ENCODE measurements at places on chromosomes 16 and 17.

- peak; percentile 42 for DNase-seq
These were observed 203.4 kb downstream of the CCDC182 start for GRCh38 chr17:57541472-57542394.

DNA sequence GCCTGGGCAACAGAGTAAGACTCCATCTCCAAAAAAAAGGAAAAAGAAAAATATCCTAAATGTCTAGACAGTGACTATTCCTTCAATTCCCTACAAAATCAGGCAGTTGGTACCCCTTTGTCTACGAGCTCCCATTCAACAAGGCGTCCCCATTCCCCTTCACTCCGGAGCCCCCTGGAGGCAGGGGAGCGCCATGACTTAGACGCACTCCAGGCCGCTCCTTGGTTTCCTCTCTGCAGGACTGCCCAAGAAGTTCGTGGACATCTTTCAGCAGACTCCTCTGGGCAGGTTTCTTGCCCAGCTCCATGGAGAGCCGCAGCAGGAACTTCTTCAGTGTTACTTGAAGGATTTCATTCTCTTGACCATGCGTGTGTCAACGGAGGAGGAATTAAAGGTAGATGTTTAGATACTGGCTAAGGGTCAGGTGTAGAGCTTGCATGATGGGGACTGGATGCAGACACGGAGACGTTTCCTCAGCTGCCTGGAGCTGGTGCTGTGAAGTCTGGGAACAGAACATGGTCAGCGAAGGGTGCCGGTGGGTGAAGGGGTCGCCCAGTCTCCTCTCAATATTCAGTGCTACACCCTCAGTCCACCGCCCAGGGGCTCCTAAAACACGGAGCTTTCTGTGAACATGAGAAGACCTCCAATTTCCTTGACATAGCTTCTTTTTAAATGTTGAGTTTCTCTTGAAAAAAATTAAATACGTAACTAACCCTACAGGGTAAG, 53.3 kb upstream of the ENDOV start:
- DNase-seq: no peak

DNA sequence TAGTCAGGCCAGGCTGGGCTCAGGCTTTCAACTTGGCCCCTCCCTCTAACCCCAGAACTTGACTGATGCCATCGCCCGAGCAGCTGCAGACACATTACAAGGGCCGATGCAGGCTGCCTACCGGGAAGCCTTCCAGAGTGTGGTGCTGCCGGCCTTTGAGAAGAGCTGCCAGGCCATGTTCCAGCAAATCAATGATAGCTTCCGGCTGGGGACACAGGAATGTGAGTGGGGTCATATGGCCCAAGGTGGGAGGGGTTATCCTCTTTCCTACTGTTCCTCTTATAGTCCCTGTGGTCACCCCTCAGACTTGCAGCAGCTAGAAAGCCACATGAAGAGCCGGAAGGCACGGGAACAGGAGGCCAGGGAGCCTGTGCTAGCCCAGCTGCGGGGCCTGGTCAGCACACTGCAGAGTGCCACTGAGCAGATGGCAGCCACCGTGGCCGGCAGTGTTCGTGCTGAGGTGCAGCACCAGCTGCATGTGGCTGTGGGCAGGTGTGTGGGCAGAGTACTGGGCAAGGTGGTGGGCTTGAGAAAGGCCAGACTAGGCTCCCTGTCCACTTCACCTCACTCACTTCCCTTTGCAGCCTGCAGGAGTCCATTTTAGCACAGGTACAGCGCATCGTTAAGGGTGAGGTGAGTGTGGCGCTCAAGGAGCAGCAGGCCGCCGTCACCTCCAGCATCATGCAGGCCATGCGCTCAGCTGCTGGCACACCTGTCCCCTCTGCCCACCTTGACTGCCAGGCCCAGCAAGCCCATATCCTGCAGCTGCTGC, 2.1 kb upstream of the NRN1L start:
- DNase-seq: no peak

DNA sequence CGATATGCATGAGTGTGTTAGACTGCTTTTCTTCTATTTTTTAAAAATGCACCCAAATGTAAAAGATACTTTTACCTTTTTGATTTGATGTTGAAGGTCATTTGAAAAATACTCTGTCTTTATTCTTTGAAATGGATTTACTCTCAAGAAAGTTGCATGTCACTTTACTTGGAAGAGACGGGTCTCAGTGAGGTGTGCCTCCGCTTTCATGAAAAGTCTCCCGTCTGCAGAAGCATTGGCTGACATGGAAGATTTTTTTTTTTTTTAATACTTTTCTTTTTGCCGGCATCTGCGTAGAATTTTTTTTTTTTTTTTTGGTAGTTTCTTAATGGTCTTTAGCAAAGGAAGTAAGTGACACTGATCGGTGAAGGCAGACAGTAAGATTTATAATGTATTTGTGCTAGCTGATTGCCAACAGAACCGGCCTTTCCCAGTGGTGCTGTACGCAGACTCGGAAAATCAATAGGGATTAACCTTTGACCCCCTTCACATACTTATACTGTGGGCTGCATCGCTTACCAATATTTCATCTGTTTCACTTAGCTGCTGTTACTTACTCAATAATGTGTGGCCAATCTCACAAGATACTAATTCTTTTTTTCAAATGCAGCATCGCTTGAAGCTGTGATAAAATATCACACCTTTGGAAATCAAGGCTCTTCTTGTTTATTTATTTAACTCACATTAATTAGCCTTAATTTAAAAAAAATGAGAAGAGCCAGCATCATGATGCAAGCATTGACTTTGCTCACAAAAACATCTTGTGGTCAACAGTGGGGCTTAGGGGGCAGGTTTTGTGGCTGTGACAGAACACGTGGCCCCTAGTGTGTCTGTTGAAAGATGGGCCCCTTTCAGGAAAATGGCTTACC, 383.9 kb downstream of the WWOX start:
- DNase-seq: no peak

DNA sequence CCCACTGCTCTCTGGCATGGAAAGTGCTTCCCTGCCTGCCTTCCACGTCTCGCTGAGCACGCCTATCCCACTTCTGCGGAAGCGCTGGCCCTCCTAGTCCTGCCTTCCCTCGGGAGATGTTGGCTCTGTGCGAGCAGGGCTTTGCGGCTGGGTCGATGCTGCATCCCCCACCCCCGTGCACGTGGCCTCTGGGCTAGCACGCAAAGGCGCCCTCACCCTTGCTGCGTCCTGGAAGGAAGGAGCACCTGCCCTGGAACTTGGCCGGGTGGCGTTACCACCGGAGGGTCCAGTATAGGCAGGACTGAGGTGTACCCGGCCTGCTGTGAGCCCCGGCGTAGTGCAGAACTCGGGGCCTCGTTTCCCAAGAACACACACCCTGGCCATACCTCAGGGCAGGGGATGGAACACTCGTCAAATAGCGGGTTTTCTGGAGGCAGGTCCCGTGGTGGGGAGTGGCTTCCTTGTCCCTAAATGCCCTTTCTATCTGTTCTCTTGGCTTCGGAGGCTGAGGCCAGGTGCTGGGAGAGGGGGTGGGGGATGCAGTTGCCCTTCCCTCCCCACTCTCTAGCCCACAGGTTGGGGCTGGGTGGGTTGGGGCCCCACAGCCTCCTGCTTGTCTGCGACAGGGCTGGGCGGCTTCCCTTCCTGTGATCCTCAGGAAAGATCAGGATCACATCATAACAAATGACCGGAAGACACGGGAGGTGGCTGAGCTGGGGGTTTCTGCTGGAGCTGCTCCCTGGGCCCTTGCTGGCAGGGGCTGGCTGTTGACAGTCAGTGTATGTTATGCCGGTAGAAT, 17.4 kb downstream of the BAIAP2 start:
- DNase-seq: no peak

- DNase-seq: no peak
These were observed 122.3 kb downstream of the DYNLRB2 start for GRCh38 chr16:80663078-80663477.

GRCh38 chr17:8141045-8141444, 11.2 kb downstream of the PER1 start:
- no peak for DNase-seq

DNA sequence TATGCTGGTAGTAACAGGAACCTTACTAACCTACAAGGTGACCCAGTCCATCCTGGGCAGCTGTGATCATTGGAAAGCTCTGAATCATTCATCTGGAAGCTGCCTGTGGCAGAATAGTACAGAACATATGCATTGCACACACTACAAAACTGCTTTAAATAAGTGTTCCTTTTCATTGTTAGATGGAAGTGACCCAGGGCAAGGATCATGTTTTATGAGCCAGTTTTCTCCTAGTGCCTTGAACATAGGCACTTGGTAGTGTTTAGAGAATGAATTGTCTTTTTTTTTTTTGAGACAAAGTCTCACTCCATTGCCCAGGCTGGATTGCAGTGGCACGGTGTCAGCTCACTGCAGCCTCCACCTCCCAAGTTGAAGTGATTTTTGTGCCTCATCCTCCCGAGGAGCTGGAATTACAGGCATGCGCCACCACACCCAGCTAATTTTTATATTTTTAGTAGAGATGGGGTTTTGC, 55.4 kb downstream of the TENT4B start:
- DNase-seq: no peak

GRCh38 chr16:31149332-31149731, 534 bp downstream of the PRSS36 start:
- no peak for DNase-seq

DNA sequence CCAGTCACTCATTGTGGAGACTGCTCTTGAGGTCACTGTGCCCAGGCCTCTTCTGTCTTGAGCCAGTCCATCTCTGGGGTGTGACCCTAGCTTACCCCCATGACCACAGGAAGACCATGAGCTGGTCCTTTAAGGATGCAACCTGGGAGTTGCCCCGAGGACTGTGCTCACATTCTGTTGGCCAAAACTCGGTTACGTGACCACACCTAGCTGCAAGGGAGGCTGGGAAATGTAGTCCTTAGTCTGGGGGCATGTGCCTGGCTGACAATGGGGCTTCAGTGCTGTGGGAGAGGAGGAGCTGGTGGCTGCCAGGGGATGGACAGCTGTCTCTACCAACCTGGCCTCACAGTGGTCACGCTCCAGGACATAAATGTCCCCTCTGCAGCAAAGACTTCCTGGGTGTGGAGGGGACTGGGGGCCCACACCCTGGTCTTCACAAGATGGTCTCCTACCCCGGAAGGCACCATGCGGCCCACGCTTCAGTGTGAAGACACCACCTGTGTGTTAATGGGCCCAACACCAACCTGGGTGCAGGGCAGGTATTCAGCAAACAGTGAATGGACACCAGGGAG, 55.4 kb downstream of the JPH3 start:
- no peak for DNase-seq

GRCh38 chr17:1714427-1714979, 4.3 kb upstream of the TLCD2 start:
- DNase-seq: peak; percentile 71

GRCh38 chr17:65855245-65855644, 293.8 kb upstream of the AXIN2 start:
- no peak for DNase-seq

- no peak for DNase-seq
These were observed 59.5 kb downstream of the RPTOR start for GRCh38 chr17:80604009-80604669.

DNA sequence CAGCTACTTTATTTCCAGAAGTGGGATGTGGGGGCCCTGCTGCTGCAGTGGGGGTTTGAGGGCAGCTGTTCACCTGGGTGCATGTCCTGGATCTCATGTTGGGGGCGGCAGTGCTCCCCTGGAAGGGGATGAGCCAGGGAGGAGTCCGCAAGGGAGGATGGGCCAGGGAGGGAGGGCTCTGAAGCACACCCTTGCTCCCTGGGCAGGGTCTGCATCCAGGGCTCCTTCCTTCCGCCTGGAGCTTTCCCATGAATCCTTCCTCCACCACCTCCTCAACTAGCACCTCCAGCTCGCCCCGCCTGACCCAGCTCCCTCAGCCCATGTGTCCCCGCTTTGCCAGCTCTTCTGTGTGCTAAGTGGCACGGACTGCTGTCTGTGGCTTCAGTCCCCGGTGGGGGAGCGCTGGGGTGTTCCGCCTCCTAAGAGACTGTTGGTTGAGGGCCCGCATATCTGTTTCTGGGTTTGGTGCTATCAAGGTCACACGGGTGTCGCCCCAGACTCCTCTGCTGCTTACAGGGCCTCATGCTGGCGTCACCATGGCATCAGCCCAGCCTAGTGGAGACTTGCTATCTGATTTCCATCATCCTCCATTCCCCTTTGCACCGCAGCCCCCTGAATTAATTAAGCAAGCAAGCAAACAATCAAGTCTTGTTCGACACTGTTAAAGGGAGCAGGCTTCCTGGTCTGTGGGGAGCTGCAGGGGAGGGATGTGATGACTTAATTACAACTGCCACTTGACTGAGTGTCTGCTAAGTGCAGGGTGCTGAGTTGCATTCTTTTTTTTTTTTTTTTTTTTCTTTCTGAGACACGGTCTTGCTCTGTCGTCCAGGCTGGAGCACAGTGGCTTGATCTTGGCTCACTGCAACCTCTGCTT, 71.8 kb downstream of the PRKCA start:
- peak; percentile 41 for DNase-seq

DNA sequence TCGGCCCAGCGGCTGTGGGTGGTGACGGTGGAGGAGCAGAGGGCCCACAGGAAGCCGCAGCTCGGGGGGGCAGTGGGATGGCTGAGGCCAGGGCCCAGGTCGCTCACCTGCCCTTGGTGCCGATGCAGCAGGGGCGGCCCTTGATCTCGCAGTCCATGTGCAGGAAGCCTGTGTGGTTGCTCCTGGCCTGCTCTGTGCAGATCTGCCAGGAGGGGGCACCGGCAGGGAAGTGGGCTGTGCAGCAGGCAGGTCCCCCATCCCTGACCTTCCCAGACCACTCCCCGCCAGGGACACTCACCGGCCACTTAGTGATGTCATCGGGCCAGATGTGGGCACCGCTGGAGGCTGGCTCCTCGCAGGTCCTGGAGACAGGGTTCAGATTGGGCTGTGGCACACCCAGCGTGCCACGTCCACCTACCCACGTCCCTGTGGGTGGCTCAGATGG, 6.2 kb downstream of the AANAT start:
- DNase-seq: no peak

GRCh38 chr17:29150161-29150560, 30.0 kb downstream of the MYO18A start:
- DNase-seq: no peak

DNA sequence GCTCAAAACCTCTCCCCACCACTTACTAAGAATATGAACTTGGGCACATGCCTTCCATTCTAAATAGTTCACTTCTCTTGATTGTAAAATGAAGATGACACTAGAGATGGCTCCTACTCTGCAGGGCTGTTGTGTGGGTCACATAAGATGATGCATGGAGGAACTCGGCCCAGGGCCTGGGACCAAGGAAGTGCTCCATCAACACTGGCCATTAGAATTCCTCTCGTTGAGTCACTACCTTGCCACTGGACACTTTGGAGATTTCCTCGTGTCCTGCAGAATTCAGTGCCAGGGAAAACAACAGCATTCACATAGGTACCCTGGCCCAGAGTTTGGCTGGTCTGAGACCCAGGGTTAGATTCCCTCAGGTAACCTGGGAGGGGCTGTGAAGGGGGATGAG, 18.6 kb downstream of the HNF1B start:
- DNase-seq: no peak
